ENCODE measurements at places on chromosomes 2 and 18.

- DNase-seq: peak; percentile 0
Measured at GRCh38 chr2:153871231-153872221, at the start of gene GALNT13. Gene GALNT13, plus strand, starts transcription at chr2:153871922.

DNA sequence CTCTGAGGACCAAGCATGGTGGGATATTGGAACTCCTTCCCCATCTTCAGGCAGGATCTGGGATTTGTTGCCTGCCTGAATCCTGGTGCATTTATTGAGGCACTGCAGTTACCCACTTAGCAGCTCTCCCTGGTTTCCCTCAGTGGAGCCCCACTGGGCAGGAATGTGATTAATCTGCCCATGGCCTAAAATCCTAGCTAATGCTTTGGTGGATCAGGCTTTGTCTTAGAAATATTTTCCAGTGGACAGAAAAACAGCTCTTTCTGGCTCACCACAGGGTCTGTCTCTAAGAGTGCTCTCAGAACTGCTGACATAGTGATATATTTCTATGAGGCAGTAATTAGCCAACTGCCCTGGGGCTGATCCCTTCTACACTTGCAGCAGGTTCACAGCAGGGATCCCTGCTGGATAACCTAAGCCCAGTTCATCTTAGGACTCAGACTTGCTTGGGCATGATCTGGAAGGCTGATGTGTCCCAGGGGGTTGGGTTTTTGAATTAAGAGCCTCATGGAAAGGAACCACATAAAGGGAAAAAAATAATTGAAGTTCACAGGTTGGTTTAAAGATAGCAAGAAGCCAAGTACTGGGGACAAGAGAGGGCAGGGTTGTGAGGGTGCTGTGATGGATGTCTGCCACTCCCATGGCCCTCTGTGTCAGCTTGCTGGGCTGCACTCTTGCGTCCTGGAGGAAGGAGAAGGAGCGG is 44.3 kb upstream of the ZDBF2 start:
- DNase-seq: no peak

GRCh38 chr18:58886864-58887612 is 22.4 kb downstream of the ZNF532 start:
- no peak for DNase-seq

GRCh38 chr2:46812361-46813019 is 103.1 kb downstream of the MCFD2 start:
- DNase-seq: no peak

- DNase-seq: no peak
Measured at GRCh38 chr2:120461546-120462537, 115.9 kb downstream of the INHBB start.
